ENCODE measurements at places on chromosomes 2 and 18.

DNA sequence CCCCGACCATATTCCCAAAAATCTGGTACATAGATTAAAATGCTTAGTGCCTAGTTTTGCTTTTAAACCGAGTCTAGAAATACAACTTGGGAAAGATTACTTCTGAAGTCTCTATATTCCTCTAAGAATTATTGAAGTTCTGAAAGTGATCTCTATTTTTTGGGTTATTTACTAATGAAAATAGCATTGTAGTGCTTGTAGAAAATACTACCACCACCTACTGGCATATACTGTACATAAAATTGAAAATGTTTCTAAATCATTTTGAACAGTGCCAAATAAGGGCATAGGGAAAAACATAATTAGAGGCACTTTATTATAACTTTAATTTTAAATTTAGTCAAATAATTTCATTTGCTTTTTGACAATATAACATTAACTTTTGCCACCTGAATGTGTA, 1399.6 kb upstream of the ZEB2 start:
- DNase-seq: no peak

- DNase-seq: no peak
Observed at GRCh38 chr2:201353116-201353515, 4.0 kb downstream of the FLACC1 start.

DNA sequence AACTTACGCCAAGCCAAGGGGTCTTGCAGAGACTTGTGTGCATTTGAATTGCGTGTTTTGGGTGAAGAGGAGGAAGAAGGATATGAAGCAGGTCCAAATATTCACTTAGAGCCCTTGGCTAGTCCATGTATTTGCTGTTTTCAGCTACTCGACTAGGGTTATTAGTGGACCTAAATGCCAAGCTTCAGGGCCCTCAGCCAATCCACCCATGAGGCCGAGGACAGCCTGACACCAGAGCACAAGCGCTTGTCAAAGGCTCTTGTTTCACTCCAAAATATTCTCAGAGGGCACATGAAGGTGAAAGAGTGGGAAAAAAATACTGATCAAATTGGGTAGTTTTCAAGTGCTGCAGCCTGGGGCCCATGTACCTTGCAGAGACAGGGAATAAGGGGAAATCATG, 174.8 kb upstream of the ACAA2 start:
- DNase-seq: no peak

GRCh38 chr2:236738030-236738429, 168.4 kb downstream of the ACKR3 start:
- no peak for DNase-seq

GRCh38 chr2:171394164-171394740, 39.5 kb downstream of the METTL8 start:
- no peak for DNase-seq

GRCh38 chr18:63025251-63026090, 294.1 kb downstream of the BCL2 start:
- peak; percentile 5 for DNase-seq

DNA sequence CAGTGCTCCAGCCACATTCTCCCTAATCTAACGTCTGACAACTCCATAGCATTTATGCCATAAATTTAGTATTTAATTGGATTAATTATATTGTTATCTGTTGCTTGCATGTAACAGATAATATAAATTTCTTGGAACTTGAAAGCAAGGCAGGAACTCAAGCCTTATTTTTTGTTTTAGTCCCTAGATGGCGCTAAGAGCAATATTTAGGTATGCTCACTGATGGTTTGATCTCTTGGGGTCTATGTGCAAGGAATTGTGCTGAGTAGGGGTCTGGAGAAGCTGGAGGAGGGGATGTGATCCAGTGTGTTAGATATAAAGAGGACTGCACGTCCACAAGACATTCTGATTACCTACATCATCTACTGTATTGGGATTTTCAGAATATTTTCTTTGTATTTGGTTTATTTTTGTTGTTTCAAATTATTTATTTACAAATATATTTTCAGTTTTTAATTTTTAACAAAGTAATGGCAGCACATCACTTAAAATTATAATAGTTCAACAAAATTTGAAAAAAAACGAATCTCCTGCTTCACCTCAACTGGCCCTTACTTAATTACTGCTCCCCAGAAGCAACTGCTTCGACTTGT, 32.8 kb downstream of the KATNAL2 start:
- DNase-seq: peak; percentile 4

- no peak for DNase-seq
Observed at GRCh38 chr2:238238766-238239542, 884 bp downstream of the HES6 start.

GRCh38 chr2:142682528-142682927, 194.9 kb upstream of the KYNU start:
- DNase-seq: peak; percentile 6

- DNase-seq: no peak
Observed at GRCh38 chr2:100040906-100041305, 101.5 kb downstream of the AFF3 start.

- DNase-seq: peak; percentile 98
Observed at GRCh38 chr2:41966431-41966893, 81.4 kb upstream of the PKDCC start.
